Hypothalamus (tissue), 51 donors: ENCODE measurements at places on chromosomes 1 and 21.

GRCh38 chr1:62590255-62590969 is 6.9 kb upstream of the ANGPTL3 start:
- no peak for DNase-seq

GRCh38 chr1:201531551-201532425 is 7.1 kb upstream of the NAV1 start:
- DNase-seq, result no peak

DNA sequence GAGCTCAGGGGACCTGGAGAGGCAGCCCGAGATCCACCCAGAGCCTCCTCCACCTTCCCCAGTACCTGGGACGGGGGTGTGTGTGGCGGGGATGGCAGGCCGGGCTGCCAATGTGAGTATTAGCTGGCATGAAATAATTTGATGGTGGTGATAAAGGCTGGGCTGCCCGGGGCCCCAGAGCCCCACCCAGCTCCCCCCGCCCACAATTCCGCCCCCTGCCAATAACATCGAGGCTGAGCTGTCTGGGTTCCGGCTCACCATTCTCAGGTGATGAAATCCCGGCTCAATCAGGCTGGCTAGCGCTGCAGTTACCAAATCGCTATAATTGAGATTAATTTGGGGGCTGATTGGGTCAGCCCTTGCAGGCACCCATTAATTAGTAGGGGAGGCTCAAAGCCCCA is 103.8 kb upstream of the CASZ1 start:
- no peak for DNase-seq

DNA sequence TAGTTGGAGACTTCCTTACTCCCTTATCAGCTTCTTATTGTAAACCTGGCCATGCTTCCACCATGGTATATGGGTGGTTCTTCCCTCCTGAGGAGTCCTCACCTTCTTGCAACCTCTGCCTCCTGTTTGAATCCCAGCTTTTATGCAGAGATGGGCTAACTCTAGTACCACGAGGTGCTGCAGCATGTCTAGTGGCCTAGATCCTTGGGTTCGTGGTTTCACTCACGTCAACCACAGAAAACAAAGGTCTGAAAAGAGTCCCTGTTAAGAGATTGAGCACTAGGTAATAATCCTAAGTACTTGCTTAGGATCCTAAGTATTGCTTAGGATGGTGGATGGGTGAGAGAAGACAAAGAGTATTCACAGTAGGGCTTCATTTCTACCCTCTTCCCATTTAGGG is 133.7 kb downstream of the FCRL5 start:
- no peak for DNase-seq

- no peak for DNase-seq
Observed at GRCh38 chr1:38173848-38174247, 127.3 kb upstream of the POU3F1 start.

DNA sequence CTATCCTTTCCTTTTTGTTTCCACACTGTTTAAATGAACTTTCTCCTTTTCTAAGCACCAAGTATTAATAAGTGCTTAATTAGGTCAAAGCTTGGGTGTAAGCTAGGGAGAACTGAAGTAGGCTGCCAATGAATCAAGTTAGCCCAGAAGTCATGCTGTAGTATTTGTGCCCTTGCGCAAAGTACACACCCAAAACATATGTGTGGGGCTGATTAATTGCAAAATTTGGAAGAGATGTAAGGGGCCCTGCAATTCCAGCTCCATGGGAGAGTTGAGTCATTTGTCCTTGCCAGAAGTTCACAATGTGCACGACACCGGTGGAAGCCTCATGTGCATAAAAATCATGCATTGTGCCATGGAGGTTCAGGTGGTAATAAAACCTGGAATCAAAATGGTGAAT is 18.6 kb upstream of the NTNG1 start:
- DNase-seq, result no peak

DNA sequence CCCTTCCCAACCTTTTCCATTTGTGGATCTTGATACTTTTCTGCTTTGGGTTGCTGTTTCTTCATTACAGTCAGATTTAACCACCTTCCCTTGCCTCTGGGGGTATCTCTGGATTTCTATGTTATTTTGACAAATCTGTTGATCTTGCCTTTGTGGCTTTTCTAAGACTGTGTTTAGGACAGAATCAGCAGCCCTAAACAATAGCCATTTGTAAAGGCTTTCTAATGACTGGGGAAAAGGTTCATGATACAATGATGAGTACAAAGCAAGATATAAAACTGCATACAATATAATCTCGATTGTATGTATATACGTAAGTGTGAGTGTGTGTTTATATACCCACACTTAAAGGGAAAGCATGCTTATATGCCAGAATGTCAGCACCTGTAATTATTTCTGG is 27.8 kb downstream of the FAM20B start:
- no peak for DNase-seq

DNA sequence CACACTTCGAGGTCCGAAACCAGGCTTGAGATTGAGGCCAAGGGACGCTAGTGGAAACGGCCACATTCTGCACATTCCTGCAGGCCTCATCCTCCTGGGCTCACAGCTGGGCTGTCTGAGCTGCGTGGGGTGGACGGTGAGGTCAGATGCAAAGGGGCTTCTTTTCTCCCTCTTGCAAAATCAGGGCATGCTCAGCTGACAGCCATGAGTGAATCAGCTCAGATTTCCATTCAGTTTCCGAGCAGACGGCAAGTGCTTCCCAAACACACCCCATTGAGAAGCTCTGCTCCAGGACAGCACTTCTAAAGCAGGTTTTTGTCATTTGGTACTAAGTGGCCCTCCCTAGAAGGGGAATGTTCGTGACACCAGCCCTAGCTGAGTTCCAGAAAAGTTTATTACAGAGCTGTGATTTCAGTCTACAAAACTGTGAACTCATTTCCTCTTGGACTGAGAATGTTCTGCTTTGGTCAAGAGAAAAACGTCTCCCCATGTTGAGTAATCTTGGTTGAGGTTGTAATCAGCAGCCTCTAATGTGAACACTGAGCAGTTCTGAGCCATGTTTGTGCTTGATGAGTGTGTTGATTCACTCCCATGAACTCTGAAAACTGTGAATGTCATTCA is 10.0 kb downstream of the PDPN start:
- DNase-seq, result no peak

- no peak for DNase-seq
Observed at GRCh38 chr1:187870552-187870951, 1041.8 kb downstream of the PLA2G4A start.

DNA sequence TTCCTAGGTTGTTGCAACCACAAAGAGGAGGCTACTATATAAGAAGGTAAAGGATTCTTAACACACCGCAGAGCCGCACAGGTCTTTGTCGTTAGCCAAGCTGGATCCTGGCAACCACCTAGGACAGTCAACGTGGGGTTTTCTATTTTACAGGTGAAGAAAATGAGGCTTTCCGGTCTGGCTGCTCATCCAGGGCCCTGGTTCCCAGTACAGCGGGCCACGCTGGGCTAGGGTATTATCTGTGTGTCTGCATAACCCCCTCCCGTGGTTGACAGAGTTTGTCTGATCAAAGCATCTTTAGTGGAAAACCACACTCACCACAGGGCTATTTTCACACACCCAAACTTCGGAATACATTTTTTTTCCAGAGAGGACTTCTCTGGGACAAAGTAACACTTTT is 39.0 kb upstream of the PDE9A start:
- no peak for DNase-seq

DNA sequence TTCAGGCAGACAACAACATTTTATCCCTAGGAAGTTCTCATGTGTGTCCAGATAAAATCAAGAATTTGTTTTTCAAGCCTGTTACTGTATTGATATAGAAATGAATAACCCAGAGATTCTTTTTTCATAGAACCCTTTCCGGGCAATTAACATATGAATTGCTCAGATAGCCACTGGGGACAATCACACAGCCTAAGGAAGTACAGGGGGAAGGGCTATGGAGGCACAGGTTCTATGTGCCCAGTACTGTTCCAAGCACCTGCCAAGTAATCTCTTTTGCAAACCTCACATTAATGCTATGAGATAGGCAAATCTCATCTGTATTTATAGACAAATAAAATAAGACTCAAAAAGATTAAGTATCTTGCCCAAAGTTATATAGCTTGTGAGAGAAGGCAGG is 84.9 kb downstream of the NTNG1 start:
- no peak for DNase-seq

DNA sequence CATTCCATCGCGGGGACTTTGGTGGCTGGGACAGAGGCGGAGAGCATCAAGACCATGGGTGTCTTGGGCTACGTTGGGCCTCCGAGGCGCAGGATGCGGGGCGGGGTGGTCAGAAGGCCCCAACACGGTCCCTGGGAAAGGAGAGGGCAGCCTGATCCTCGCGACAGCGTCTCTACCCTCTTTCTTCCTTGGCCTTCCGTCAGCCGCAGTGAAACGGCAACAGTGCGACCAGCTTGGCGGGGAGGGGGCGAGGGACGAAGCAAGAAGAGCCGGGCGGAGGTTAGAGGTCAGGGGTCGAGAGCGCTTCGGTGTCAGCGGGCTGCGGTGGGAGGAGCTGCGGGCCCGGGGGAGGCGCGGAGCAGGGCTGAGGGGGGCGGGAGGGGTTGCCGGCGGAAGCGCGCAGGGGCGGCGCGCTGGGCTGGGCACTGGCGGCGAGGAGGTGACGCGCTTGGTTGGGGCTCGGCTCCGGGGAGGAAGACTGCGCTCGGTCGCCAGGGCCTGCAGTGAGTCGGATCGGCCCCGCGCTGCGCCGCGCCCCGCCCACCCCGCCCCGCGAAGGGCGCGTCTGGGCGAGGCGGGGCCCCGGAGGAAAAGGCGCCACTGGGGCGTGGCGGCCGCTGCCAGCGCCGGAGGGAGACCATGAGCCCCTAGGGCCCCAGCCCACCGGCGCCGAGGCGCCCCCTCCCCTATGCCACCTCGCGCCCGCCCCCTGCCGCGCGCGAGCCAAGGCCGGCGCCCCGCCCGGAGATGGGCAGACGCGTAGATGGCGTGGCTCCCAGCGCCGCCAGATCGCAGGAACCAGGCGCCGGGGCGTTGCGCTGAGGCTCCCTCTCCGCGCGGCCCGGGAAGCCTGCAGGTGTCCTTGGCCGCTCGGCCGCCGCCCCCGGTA is at the start of gene KCNC4:
KCNC4 (plus strand) TSS at position 600 of the 889 bp plus-strand sequence. CDS start 1,186 bp downstream, outside the sequence.
- DNase-seq, result no peak
